ENCODE measurements at places on chromosomes 2 and 18.

GRCh38 chr18:58893388-58894099 lies 28.9 kb downstream of the ZNF532 start:
- DNase-seq = peak; percentile 54

DNA sequence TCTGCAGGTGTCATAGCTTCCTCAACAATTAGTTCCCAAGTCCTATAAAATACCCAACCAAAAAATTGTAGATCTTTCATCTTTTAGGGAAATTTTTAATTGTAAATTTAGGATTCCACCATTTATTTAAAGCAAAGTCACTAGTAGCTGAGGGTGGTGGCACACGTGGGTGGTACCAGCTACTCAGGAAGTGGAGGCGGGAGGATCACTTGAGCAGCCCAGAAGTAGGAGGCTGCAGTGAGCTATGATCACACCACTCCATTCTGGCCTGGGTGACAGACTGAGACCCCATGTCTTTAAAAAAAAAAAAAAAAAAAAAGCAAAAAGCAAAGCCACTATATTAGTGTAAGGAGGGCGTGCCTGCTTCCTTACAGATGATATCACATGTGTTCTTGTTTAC lies 60.3 kb upstream of the GREB1L start:
- DNase-seq = no peak

DNA sequence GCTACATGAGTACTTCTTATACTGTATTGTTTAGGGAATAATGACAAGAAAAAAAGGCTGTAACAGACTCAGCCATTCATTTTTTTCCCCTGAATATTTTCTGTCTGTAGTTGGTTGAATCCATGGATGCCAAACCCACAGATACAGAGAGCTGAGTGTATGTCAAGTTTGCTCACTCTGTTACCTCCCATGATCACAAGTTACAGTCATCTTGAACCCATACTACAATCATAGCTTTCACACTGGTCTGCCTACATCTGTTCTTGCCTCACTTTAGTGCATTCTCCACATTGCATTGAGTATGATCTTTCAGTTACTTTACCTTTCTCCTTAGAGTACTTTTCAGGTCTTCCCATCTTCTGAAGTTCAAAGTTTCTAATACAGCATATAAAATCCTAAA lies 94.0 kb downstream of the BIRC6 start:
- DNase-seq = no peak

GRCh38 chr2:233799087-233799665 lies 21.0 kb downstream of the MROH2A start:
- DNase-seq = no peak

- peak; percentile 90 for DNase-seq
These were observed 9.6 kb upstream of the ITPRIPL1 start for GRCh38 chr2:96315400-96316071.

- DNase-seq = no peak
These were observed 59.4 kb upstream of the NEDD4L start for GRCh38 chr18:57984490-57985115.

DNA sequence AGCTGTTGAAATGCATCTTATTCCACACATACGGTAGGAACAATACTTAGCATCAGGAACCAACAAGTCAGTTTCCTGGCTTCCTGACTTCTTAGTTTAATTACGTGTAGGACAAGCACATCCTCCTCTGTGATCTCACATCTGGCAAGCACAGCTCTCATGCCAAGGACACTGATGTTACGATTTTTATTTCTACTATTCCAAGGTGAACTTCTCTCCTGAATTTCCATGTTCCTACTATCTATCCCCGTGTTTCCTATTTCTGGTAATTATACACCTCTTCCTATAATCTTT lies 374.0 kb downstream of the NCKAP5 start:
- DNase-seq = no peak

GRCh38 chr2:234324116-234324515 lies 172.8 kb downstream of the ARL4C start:
- DNase-seq = no peak

DNA sequence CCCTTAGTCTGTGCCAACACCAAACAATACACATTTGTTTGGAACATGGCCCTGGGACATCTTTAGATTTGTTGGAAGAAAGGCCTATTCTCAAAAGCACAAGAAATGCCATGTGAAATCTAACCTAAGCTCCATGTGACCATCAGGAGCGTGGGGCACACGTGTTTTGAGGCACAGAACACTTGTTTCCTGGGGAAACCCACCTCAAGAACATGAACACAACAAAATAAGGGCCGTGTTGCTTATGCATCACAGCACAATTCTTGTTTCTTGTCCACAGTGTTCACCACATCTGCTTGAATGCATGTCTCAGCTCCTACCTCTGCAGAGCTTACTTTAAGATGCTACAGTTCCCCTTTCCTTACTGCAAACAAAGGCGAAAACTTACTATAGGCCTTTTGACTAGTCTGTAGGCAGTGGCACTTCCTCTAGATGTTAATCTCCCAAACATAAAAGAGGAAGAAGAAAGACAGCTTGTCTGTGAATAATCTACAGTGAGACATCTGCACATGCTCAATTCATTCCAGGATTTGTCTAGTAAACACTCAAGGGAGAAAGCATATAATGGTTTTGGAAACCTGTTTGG lies 165.0 kb downstream of the ANKRD44 start:
- no peak for DNase-seq

GRCh38 chr2:160584972-160585494 lies 91.4 kb upstream of the RBMS1 start:
- DNase-seq = peak; percentile 19

DNA sequence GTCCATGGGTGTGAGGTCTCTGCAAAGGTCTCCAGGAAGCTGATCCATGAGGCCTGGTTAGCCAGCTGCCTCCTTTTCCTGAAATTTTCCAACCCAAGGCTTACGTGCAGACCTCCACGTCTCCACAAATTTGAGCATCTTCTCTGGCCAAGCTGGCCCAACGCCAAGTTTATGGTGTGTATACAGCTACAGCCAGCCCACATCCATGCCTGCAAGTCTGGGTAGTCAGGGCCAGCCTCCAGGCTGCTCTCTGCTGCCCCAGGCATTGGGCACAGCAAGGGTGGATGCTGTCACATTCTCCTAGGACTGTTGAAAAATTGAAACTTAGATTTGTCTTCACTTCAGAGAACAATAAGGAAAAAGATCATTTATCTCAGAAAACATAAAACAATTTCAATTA lies 525.5 kb upstream of the CHAC2 start:
- no peak for DNase-seq

DNA sequence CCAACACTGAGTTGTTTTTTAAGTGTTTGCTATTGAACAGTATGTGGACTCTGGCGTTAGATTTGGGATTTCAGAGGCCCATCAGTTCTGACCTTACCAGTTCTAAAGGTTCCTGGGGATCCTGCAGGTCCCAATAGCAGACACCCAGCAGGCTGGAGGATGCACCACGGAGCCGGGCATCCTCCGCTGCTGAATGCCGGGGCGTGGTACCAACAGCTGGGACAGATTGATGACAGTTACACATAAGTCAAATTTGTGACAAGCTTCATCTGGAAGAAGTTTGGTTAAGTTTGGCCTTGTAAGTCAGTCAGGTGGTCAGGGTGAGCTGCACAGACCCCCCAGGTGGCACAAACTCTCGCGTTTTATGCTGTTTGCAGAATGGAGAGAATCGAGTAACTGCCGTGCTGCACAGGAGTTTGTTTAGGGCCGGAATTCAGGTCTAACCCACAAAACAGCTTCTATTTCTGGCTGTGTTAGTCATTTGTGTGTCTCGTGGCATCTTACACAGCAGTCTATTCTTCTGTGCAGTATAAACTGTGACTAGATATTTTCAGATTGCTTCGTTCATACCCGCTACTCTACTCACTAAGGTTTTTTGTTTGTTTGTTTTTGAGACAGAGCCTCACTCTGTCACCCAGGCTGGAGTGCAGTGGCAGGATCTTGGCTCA lies 19.2 kb downstream of the CTDP1 start:
- DNase-seq = peak; percentile 62

GRCh38 chr2:100571668-100572067 lies 8.9 kb downstream of the PDCL3 start:
- no peak for DNase-seq

- no peak for DNase-seq
These were observed 186.9 kb downstream of the ASB1 start for GRCh38 chr2:238613610-238614009.

GRCh38 chr2:230984393-230985220 lies 11.3 kb upstream of the SPATA3 start:
- no peak for DNase-seq

GRCh38 chr2:103437161-103437560 lies 675.3 kb downstream of the TMEM182 start:
- DNase-seq = no peak

GRCh38 chr2:67880291-67880761 lies 182.5 kb downstream of the C1D start:
- DNase-seq = no peak

GRCh38 chr2:156691014-156691413 lies 254.8 kb downstream of the GPD2 start:
- no peak for DNase-seq

DNA sequence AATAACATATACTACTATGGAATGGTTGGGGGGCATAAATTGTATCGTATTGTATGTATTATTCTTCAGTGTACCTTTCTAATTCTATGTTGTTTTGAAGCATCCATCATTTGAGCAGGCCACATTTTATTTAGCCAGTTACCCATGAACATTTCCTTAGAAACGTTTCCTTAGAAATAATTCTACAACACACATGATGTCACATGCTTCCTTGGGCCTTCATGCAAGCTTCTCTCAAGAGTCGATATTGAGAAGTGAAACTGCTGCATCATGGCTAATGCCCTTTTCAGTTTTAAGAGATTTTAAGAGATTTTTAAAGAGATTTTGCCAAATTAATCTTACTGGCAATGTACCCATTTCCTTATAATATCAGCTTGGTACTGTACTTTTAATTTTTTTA lies 63.9 kb downstream of the ALPK2 start:
- DNase-seq = no peak

DNA sequence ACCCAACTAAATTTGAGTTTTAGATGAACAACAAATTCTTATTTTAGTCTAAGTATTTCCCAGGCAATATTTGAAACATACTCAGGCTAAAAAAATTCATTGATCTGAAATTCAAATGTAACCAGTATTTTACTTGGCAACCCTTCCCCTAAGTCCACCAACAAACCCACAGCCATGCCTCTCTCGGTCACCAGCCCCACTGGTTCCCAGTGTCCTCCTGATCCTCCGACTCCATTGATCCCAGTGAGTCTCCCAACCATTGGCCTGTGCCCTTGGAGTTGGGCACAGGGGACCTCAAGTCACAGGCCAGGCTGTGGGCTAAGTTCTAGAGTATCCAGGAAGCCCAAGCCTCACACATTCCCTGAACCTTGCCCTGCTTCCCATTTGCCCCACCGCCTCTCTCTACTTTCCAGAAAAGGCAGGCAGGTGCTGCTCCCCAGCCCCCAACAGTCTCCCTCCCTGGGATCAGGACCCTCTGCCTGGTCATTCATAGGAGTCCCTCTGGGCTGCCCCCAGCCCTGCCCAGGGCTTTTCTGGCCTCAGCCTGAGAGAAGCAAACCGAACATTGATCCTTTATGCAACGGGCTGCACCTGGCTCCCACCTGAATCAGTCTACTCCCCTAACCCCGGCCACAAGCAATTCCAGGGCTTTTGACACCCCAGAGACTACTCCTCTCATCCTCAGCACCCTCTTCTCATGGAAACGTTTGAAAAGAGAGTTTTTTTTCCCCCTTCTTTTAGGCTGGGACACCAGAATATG lies 81.3 kb downstream of the HS1BP3 start:
- no peak for DNase-seq

DNA sequence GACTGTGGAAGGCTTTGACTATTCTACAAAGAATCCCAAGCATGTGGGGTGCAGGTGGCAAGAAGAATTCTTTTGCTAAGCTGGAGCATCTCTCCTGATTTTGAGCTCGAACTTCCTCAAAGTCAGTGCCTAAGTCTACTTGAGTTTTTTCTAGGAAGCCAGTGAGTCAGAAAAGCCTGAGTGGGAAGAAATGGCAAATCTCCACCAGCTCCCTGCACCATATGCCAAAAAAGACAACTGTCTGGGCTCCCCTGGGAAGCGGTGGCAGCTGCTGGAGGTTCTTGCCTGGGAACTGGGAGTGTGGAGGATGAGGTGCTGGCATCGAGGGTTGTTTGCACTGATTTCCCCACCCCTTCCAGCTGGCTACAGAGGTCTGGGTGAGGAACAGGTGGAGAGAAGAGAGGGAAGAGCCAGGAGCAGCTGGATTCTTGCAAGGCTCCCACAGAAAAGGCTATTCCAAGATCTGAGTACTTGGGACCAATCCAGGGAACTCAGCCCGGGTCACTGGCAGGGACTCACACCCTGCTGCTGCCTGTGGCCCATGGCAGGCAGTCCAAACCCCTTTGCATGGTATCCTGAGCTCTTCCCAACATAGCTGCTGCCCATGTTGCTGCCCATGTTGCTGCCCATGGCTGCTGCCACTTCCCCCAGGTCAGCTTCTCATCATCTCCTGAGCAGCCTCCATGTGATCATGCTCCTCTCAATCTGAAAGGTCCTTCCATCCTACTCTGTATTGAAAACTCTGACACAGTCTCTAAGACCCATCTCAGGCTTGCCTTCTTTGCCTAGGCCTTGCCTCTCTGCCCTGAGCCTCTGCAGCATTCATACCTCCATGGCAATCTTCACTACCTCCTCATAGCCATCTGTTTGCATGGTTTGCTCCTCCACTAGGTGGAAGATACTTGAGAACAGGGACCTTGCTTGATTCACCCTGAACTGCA lies 128.3 kb upstream of the SPATS2L start:
- peak; percentile 100 for DNase-seq

DNA sequence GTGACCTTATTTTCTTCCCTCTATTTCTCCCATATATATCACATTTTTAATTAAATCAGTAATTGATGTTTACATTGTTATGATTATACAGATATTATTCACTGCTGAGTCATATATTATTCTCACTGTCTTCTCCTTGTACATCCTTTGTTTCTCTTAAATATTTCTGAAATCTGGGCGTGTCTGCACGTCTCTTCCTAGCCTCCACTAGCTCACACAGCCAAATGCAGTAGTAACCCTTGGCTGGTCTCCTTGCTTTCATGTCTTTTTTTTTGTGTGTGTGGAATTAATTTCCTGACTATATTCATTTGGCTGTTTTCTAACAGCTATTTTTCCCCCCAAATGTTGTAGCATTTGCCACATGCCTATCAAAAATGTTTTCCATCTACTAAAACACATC lies 15.8 kb downstream of the CCNYL1 start:
- no peak for DNase-seq

- no peak for DNase-seq
These were observed 133.4 kb downstream of the AFF3 start for GRCh38 chr2:100008956-100009355.

DNA sequence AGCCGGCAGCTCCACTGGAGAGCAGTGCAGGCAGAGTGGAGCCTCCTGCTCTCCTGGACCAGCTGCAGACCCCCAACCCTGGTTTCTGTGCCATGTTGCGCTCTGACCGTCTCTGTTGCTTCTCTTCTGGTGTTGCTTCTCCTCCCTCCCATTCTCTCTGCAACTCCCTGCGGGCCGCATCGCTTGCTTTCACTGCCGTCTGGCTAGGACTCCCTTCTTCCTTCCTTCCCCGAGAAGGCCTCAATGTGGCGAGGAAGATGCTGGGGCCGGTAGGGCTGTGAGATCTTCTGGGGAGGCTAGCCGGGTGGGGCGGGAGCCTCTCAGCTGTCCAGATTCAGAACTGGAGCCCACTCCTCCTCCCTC lies 6.2 kb downstream of the DNAJB2 start:
- DNase-seq = no peak
